Activated CD8-positive, alpha-beta memory T cell treated with anti-CD3 and anti-CD28 coated beads, Interleukin-2, amount 10 ng/mL, durations not matched to agents 7 days and 5 days (primary cell): ENCODE measurements at places on chromosomes 2 and 18.

GRCh38 chr18:32767400-32767799 lies 5.4 kb downstream of the KLHL14 start:
- DNase-seq = no peak

DNA sequence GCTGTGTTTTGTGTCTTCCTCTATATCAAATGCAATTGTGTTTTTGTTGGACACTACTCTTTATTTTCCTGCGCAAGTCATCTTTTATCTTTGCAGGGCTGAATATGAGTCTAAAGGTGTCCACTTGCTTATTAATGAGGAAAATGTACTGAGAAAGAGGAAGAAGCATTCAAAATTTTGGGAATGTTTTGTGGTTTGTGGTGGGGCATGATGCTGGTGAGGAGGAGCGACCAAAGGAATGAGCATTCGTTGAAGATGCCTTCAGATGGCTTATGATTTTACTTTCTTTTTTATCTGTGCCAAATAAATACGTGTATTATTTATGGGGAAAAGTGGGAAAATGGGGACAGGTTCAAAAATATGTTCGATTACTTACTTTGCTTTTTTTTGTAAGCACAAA lies 63.9 kb upstream of the SMIM21 start:
- no peak for DNase-seq

DNA sequence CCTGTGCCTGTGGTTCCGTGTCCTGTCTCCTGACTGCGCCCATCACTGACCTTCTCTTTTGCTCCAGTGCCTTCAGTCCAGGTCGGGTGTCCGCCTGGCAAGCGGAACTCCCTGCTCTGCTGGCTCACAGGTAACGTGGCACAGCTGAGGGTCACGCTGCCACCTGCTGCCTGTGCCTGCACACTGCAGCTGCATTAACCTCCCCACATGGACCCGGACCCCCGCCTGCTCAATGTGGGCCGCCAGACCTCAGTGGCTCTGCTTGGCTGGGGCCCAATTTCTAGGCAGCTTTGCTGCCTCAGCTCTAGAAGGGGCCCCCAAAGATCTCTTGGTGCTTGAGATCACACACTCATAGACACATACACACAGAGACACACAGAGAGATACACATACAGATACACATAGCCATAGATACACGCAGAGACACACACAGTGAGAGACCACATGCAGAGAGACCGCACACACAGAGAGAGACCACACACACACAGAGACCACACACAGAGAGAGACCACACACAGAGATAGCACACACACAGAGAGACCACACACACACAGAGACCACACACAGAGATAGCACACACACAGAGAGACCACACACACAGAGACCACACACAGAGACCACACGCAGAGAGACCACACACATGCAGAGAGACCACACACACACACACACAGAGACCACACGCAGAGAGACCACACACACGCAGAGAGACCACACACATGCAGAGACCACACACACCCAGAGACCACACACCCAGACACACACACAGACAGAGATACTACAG lies 14.9 kb upstream of the CNNM3 start:
- peak; percentile 83 for DNase-seq

DNA sequence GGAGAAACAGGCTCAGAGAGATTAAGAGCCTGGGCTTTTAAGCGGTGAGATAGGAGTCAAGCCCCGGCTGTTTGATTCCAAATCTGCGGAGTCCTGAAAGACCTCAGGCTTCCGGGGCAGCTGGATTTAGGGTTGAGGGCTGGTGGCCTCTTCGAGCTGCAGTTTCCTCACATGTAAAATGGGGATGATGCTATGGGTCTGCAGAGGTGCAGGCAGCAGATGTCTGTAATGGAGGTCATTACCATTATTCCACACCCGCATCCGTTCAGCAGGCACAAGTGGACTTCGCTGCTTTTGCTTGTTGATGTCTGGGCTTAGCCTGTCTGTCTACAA lies 175.6 kb upstream of the HS6ST1 start:
- DNase-seq = no peak

GRCh38 chr2:46297546-46298271 lies 502 bp downstream of the EPAS1 start:
- peak; percentile 83 for DNase-seq
